ENCODE measurements at places on chromosomes 1 and 21.
A peak's percentile ranks its signal among the peaks of the same experiment; 100 is the strongest.

- no peak for DNase-seq
Observed at GRCh38 chr1:201614262-201615015, 75.5 kb downstream of the NAV1 start.

- no peak for DNase-seq
Observed at GRCh38 chr1:206570529-206570928, 41.7 kb downstream of the EIF2D start.

DNA sequence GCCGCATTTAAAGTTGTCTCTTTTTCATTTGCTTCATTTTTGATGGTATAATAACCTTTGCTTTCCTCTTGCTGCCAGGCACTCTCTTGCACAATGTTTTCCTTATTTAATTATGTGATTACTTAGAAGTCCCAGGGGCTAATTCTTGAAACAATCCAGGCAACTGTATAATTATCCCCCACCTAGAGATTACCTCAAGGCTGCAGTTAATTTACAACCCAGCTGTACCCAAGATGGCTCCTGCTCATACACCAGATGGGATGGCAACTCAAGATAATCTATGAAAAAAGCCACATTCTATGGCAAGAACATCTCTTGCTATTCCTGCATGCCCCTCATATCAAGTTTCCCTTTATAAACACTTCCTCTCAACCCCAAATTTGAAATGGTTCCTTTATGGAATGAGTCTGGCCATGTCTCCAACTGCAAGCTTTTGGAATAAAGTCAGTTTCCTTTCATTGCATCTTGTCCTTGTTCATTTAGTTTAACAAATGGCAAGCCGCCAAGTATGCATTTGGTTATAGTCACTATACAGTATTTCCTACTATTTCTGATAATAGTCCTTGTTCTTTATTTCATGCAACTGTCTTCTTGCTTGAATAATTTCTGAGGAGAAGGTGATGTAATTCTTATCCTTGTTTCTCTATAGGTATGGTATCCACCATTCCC, 1042.6 kb downstream of the PLA2G4A start:
- no peak for DNase-seq

DNA sequence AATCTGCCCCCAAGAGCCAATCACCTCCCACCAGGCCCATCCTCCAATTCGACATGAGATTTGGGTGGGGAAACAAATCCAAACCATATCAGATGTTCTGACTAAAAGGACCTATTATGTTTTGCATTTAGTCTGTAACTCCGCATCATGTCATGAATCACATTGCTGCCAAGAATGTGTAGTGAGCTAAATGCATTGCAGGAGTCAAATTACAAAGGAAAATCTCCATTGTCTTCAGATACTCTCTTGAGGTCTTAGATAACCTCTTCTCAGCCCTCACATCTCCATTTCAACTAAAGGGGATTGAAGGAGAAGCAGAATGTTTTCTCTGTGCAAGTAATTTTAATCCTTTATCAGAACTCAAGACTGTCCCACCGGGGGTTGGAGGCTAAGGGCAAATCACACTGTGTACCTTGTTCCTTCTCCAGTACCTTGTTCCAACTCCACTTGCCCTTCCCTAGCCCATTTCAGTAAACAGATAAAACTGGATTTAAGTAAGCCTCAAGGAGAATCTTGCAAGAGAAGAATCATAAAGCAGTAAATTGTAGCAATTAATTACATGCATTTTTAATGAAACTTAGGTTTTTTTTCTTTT, 34.1 kb downstream of the EXTL2 start:
- DNase-seq: no peak

DNA sequence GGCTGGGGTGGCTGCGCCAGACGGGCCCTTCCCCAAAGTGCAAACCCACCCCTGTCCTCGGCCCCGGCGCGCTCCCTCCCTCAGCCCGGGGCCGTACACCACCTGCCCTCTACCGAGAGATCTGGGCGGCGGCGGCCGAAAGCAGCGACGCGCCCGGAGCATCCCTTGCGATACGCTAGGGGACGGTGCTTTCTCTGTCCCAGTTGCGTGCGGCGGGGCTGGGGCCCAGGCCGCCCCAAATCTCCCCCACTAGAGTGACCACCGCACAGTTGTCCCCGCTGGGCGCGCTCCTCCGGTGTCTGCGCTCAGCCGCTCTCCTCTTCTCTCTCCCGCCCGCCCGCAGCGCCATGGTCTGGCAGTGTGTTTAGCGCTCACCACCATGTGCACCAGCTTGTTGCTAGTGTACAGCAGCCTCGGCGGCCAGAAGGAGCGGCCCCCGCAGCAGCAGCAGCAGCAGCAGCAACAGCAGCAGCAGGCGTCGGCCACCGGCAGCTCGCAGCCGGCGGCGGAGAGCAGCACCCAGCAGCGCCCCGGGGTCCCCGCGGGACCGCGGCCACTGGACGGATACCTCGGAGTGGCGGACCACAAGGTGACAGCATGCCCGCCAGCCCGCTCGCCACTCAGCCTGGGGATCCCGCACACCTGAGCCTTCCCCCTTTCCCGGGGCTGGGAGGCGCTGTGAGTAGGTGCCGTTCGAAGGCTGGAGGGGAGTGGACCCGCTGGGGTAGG, 1.0 kb downstream of the ST6GALNAC5 start:
- no peak for DNase-seq

DNA sequence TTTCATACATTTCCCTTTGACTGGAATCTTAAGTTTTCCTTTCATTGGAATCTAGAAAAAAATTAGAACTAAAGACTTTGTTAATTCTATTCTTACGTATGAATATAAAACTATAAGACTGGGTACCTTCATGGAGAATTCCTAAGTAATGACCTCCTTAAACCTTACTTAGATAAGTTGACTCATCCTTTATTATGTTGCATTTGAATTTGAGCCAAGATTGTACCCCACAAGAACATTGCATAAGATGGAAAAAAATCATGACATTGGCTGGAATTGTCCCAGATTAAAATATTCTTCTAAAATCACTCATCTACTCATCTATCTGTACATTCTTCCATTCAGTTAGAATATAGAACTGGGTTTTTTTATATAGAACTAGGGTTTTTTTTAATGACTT, 137.4 kb downstream of the C1orf21 start:
- DNase-seq: no peak

GRCh38 chr1:53207726-53208125, 11.1 kb downstream of the CPT2 start:
- no peak for DNase-seq

DNA sequence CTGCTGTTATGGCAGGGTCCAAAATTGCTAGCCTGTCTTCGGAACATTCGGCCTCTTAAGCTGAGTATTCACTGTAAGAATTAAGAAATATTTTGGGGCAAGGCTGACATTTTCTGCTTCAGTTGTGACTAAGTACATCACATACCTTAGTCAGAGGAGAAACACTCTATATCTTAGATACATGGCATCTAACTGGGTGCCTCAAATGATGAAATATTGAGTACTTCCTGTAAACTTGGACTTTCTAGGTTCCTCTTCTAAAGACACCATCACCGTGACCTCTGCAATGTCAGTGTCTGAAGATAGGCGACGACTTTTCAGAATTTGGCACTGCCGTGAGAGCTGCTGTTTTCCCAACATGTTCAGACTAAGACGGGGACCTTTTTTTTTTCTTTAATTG, 65.6 kb downstream of the PCBP3 start:
- DNase-seq: no peak

GRCh38 chr1:56461158-56462127, 117.9 kb downstream of the PLPP3 start:
- DNase-seq: no peak

DNA sequence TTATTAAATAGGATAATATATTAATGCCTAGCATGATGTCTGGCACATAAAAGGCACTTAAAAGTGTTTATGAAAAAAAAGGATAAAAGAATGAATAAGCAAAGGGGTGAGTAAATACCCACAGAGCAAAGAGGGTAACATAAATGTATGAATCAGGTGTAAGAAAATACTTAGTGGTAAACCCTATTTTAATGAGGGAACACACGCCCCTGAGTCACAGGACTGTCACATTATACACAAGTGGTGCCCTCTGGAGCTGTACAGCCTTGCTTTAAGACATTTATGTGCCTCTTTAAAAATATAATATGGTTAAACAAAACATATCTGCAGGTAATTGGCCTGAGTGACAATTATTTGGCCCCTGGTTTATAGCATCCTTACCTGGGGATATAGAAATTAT, 78.1 kb upstream of the PTBP2 start:
- DNase-seq: no peak

- DNase-seq: no peak
Observed at GRCh38 chr1:46394872-46395465, 852 bp downstream of the FAAH start.

DNA sequence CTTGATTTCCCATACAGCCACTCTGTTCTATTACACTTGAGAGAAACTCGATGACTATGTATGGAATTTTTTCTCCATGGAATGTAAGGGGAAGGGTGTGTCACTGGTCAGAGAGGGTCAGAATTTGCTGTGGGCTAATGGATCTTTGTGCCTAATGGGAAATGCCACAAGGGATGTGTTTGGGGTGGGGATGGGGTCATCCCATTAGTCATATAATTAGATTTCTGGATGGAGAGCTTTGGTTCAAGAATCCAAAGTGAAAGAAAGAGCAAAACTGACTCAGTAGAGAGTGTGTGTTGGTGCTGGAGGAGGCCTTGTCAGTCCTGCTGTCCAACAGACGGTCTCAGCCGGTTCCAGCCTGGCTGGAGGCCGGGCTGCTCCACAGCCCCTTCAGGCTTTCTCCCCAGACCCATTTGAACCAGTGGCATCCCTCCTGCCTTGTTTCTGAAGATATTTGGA, 86.4 kb downstream of the LAMC2 start:
- DNase-seq: no peak

DNA sequence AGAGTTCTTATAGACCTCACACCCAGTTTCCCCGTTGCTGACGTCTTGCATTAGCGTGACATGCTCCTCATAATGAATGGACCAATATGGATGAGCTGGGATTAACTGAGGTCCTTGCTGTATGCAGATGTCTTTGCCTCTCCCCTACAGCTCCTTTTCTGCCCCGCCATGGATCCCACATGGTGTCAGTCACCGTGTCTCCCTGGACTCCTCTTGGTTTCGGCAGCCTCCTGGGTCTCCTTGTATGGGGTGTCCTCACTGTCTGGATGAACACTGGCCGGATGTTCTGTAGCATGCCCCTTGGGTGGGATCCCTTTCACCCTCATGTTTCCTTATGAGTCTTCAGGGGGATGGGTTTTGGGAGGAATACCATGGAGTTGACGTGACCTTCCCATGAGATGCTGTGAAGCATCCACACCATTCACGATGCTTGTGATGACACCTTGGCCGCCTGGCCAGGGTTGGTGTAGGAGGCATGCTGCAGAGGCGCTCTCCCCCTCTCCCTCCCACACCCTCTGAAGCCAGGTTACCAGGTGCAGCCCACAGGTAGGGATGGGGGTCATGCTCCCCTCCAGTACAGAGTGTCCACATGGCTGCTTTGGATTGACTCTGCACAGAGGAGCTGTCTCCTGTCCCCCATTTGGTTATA, 4.4 kb downstream of the GJC2 start:
- no peak for DNase-seq

DNA sequence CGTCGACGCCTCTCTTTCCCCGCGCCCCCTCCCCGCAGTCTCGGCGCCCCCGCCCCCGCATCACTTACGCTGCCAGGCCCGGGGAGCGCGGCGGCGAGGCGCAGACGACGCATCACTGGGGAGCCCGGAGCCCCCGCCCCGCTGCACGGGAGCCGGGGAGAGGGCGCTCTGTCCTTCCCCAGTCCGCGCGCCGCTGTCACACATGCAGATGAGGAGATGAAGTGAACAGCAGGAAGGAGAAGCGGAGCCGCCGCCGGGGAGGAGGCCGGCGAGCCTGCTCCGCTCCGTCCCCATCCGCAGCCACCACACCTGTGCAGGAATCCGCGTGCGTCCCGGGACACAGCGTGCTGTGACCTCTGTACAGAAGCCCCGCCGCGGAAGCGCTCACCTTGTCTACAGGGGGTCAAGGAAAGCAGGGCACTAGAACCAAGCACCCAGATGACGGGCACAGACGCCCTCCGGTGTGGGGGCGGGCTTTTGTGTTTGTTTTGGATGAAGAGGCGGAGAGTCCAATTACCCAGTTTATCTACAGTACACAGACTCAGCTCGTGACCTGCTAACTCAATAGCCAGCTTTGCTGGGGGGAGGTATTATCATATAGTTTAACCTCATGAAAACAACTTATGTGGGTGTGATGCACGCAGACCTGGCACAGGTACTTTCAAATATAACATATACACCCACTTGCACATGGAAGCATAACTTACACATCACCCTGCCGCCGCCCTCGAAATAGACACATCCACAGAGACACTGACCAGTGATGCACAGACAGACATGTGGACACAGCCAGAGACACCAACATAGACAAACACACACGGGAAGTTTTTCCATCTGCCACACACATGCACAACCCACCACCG, 12.4 kb downstream of the KLHDC8A start:
- peak; percentile 6 for DNase-seq
